ENCODE measurements at places on chromosomes 2 and 18.

DNA sequence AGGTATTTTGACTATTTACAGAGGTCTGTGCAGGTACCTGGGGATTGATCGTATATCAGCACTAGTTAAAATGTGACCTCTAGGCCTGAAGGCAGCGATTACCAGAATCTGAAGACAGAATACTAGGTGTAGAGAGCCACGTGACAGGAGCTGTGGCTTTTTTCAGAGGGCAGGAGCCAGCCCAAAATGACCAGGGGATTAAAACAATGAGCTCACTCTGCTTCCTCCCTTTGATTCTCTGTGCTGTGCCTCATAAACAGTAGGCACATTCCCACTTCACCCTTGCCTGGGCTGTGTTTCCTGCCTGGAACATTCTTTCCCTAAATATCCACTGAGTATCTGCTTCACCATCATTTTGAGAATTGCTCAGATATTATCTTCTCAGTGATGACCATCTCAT lies 15.2 kb downstream of the ITGAV start:
- DNase-seq = no peak

- DNase-seq = no peak
Measured at GRCh38 chr2:58959996-58960395, 718.9 kb upstream of the FANCL start.

- peak; percentile 14 for DNase-seq
Measured at GRCh38 chr2:146806364-146807005, 1038.3 kb upstream of the ACVR2A start.

DNA sequence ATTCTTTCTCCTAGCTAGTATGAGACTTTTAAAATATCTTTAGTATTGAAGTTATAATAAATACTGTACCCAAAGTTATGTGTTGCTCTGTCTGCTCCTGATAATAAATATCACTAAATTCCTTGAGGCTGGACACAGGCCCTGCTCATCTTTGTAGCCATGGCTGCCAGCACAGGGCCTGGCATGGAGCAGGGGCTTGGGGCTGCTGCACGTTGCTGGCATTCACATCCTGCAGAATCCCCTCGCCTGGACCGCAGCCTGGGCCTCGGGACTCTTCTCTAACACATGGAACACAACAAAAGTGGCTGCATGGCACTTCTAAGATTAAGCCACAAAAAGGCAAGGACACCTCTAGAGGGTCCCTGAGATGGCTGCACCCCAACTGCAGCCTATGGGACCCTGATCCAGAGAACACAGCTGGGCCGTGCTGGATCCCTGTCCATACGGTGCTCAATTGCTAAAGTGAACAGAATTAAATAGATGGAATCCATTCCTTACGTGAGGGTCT lies 477.5 kb upstream of the MYT1L start:
- no peak for DNase-seq

DNA sequence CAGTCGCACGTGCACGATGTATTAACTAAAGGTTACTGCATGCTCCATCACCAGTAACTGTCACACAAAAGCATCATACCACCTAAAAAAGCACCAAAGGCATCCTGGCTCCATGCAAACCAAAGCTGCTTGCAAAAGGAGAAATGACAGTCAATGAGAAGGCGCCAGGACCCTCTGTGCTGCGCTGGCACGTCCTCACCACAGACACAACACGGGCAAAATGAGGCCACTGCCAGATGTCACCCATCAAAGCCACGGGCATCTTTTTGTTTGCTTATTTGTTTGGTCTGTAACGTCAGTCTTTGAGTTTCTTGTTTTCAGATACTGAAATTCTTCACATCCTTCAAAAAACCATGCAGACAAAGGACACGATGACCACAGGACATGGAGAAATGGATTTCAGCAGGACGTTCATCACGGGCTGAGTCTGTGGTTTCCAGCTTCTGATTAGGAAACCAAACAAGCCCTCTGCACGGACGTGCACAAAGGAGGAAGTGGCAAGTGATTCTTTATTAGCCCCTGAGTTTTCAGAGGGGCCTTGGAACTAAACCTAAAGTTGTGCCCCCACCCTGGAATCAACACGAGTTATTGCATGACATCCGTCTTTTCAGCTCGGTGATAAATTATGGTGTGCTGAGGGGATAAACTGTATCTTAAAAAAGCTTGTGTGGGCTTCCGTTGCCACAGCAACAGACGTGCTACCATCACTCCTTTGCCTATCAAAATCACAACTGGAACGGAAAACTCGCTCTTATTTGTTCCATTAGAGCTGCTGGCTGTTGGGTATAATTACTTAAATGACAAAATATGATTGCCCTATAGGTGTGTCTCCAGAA lies 181.8 kb downstream of the EIPR1 start:
- DNase-seq = no peak

DNA sequence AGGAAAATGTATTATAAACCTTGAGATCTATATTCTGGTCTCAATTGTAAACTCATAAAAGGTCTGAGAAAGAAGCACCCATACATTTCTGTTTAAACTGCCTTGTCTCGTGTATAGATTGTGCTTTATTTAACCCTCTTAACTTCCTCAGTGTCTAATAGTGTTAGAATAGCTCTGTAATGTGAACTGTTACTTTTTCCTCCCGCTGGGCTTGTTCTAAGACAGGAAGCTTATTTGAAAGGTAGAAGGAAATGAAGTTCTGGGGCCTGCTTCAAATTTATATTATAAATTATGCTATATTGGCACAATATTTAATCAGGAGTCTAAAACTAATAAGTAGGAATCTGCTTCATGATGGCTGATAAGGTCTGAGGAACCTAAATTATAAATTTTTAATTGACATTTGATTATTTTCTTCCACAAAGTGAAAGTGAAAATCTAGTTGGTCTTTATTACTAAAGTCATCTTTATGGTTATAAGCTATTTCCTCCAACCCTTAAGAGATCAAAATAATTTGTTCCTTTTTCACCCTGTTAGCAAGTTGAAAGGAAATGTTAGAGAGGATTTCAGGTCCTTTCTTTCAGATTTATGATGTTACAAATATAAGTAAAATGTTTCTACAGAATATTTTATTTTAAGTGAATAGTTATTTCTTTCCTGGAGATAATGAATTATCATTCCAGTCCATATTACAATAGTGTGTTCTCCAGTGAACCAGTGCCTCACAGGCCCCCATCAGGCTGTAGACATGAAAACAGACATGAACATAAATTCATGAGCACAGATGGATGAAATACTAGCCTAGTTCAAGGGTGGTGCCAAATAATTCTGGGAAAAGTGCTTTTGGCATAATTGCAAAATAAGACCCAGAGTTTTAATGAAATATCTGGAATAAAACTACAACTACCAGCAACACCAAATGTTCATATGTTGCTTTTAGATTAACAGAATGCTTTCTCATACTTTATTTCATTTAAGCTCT lies 7.9 kb downstream of the MFSD6 start:
- DNase-seq = no peak

GRCh38 chr2:225989809-225990208 lies 590.3 kb downstream of the NYAP2 start:
- DNase-seq = no peak

DNA sequence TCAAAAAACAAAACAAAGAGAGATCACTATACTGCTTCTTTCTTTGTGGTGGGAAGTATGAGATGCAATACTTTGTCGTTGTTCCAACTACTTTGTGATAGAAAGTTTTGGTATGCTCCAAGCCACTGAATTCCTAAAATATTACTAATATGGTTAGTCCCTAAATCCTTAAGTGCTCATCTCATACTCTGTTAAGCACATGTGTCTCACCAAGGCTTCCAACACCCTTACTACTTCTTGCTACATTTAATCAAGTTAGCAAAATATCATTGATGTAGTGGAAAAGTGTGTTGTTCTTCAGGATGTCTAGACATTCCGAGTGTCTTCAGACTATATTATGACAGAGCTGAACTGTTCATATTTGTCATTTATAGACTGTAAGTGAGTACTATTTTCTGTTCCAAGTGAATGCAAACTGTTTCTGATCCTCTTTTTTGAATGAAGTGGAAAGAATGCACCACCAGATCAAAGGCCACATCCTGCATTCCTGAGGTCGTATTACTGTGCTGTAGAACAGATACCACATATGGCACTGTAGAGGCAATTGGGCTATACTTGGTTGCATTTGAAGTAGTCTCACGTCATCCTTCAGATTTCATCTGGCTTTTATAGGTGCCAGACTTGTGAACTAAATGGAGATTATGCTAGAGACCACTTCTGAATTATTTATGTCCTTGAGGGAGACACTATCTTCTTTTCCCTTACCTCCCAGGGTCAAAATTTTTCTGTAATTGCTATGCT lies 298.4 kb upstream of the ZNF521 start:
- no peak for DNase-seq

DNA sequence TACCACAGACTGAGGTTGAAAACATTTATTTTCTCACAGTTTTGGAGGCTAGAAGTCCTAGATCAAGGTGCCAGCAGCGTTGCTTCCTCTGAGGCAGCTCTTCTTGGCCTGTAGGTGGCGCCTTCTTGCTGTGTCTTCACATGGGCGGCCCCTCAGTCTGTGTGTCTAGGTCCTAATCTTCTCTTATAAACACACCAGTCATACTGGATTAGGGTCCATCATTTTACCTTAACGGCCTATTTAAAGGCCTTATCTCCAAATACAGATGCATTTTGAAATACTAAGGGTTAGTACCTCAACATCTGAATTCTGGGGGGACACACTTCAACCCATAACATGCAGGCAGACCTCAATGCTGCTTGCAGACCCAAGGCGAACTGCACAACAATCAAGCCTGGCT lies 4.4 kb upstream of the RMC1 start:
- no peak for DNase-seq

DNA sequence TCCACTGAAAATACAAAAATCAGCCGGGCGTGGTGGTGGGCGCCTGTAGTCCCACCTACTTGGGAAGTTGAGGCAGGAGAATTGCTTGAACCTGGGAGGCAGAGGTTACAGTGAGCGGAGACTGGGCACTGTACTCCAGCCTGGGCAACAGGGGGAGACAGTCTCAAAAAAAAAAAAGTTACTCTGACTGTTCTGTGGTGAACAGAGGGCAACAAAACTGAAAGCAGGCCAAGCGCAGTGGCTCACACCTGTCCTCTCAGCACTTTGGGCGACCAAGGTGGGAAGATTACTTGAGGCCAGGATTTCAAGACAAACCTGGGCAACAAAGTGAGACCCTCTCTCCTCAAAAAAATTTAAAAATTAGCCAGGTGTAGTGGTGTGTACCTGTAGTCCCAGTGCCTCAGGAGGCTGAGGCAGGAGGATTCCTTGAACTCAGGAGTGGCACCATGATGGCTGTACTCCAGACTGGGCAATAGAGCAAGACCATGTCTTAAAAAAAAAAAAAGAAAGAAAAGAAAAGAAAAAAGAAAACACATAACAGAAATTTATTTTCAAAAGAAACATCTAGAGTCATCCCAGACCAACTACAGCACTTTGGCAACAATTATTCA lies 13.6 kb upstream of the RTN4 start:
- DNase-seq = no peak

DNA sequence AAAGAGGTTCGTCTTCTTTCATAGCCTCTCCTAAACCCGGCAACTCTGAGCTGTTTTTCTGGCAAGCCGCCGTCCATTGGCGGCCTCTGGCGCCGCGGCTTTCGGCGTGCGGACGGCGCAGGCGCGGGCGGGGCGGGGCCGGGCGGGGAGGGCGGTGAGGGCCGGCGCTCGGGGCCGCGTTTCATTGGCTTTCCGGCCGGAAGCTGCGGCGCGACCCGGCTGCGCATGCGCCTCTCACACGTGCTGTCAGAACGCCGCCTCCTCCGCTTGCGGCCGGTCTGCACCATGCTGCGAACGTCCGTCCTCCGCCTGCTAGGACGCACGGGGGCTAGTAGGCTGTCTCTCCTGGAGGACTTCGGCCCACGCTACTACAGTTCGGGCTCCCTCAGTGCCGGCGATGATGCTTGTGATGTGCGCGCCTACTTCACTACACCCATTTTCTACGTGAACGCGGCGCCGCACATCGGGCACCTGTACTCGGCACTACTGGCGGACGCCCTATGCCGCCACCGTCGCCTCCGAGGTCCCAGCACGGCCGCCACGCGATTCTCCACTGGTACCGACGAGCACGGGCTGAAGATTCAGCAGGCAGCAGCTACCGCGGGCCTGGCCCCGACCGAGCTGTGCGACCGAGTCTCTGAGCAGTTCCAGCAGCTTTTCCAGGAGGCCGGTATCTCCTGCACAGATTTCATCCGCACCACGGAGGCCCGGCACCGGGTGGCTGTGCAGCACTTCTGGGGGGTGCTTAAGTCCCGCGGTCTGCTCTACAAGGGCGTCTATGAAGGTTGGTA lies at the start of gene MARS2:
TSS of gene MARS2 (plus strand) at position 249 of the 791 bp plus-strand sequence. CDS start at position 286, 37 bp downstream.
- peak; percentile 90 for DNase-seq

DNA sequence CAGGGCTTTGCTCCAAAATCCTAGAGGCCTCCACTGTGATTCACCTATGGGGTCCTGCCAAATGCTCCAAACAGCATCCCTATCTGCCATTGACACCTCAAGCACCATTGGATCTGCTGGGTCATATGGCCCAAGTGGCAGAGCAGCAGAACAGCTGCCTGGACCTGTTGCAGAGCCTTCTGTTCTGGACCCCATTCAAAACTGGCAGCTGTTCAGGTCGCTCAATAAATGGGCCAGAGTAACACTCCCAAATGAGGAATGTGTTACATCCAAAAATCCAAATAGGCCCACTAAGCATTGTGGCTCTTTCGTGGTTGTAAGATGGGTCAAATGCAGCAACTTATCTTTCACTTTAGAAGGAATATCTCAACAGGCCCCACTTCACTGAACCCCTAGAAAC lies 783.6 kb downstream of the DCDC2C start:
- DNase-seq = no peak

GRCh38 chr2:119293900-119294299 lies 70.3 kb downstream of the STEAP3 start:
- DNase-seq = no peak

GRCh38 chr18:25029802-25030201 lies 322.2 kb downstream of the ZNF521 start:
- DNase-seq = no peak

DNA sequence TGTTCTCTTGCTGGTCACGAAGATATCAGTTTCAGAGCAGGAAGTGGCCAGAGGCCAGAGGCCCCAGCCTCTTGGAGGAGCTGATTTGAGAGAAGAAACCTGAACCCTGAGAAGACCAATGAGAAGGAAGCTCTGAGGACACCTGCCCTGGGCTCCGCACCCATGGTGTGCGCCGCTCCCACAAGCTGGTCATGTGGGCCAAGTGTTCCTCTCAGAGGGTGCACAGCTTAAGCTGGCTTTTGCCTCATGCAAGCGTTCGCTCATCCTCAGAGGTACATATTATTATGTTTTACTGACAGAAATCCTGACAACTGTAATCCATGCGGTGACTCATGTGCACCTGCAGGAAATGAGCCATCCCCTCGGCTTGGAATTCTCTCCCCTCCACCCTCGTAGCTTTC lies 316.1 kb upstream of the MYT1L start:
- DNase-seq = no peak

DNA sequence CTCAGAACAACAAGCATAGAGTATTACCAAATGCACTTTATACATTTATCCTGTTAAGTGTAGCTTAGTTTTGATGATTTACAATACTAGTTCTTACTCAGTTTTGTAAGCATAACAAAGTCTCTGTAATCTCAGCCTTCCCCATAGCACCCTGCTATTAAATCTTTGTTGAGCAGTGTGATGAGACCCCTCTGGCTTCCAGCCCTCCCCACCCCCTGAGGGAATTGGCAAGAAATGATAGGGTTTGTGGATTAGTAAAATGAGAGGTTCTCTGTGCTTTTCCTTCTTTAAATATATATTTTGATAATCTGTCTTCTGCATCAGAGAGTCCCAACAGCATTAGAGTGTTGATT lies 37.2 kb downstream of the ZNF521 start:
- no peak for DNase-seq

GRCh38 chr2:170073288-170073687 lies 104.7 kb upstream of the MYO3B start:
- no peak for DNase-seq

GRCh38 chr2:68425503-68425902 lies 41.6 kb downstream of the FBXO48 start:
- DNase-seq = no peak

- no peak for DNase-seq
Measured at GRCh38 chr2:122681626-122682025, 926.2 kb downstream of the TSN start.
